Ammon's horn (tissue), 1 donor: ENCODE measurements at places on chromosomes 11 and 22.

- no peak for DNase-seq
Measured at GRCh38 chr11:134575504-134576230, 163.6 kb upstream of the B3GAT1 start.

DNA sequence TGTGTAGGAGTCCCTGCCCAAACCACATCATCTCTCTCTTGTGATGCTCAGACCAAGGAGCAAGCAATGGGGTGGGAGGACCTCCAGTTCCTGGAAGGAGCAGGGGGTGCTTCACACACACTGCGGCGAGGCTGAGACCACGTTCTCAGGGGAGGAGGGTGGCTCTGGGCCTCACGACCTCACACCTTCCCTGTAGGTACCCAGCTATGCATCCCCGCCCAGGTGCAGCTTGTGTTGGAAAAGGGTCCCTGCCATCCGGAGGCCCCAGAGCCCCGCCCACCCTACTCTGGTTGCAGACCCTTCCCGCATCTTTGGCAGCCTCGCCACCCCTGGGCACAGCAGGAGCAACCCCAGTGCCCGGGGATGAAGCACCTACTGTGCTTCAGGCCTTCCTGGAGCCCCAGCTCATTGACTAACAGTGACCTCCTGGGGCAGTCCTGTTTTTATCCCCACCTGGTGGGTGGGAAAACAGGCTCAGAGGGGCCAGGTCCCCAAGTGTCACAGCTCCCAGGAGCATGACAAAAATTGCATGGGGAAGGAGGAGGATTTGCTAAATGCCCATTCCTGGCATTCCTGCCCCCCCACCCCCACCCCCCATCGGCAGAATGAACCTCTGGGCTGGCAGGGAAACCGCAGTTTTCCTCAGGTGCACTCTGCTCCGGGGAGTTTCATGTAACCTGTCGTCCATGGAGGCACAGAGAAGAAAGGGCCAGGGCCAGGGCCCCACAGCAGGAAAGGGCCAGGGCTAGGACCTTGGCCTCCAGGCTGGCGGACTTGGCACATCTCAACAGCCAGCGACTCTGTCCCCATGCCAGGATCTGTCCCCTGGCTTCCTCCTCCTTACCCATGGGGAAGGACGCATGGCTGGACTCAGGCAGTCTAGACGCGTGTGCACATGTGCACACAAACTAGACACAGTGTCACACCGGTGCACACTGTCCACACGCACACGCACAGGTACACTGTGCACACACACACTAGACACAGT, 81.0 kb downstream of the IGLL1 start:
- no peak for DNase-seq

- DNase-seq = peak; percentile 35
Measured at GRCh38 chr11:35811783-35812182, 132.1 kb upstream of the LDLRAD3 start.

- DNase-seq = no peak
Measured at GRCh38 chr22:23250056-23250784, 69.9 kb downstream of the BCR start.

DNA sequence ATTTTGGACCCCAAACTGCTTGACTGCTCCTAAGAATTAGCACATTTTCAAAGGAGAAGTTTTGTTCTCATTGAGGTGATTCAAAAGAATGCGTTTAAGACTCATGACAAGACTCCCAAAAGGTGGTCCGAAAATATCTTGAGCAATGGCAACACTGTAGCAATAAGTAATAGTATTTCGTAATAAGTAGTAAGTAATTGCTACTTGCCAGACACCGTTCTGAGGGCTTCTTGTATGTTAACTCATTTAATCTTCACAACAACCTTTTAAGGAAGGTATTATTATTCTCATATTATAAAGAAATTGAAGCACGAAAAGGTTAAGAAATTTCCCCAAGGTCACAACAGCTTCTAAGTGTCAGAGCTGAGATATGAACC, 184.0 kb upstream of the SORL1-AS1 start:
- no peak for DNase-seq

DNA sequence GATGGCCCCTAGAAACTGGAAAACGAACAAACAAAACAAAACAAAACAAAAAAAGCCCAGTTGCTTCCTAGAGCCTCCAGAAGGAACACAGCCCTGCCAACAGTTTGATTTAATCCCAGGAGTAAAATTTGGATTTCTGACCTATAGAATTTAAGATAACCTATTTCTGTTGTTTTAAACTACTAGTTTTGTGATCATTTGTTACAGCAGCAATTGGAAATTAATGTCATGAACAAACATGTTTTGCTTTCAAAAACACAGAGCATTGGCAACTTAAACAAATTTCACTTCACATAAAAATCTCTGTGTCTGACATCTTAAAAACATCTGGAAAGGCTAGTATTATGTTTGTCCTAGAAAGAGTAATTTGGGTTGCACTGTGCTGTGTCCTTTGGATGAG, 437.3 kb downstream of the METTL15 start:
- no peak for DNase-seq

GRCh38 chr22:40922484-40923303, 28.5 kb upstream of the RBX1 start:
- DNase-seq = peak; percentile 76
